ENCODE measurements at places on chromosomes 12 and 14.
A peak's percentile ranks its signal among the peaks of the same experiment; 100 is the strongest.

DNA sequence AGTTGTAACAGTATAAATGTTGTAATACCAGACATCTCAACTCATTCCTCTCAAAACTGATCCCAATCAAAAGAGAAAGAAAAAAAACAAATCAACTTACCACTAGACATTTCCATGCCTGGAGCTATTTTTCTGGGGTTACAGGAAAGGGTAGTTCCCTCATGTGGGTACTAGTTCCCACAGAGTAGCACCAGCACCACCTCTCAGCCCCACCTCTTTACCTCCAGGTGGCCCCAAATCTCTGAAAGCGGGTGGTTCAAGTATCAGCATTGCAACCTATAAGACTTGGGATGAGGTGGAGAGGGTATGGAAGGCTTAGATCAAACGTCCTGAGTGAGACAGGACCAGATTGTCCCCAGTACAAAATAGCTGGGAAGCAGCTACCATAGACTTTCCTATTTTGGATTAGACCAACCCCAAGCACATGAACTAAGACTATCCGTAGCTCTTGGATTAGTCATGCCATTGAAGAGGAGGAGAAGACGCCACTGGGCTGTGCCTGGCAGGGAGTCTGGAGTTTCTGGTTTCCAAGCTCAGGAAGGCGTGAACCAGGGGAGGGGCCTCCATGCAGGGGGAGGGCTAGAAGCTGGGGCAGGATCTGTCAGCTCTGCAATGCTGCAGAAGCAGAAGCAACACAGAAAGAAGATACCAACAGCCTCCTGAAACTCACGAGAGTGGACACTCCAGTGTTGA, at the start of gene SLC39A2:
Gene SLC39A2 (plus strand): TSS at position 620 of the 693 bp plus-strand sequence. CDS start 154 bp downstream, outside the sequence.
- no peak for DNase-seq

DNA sequence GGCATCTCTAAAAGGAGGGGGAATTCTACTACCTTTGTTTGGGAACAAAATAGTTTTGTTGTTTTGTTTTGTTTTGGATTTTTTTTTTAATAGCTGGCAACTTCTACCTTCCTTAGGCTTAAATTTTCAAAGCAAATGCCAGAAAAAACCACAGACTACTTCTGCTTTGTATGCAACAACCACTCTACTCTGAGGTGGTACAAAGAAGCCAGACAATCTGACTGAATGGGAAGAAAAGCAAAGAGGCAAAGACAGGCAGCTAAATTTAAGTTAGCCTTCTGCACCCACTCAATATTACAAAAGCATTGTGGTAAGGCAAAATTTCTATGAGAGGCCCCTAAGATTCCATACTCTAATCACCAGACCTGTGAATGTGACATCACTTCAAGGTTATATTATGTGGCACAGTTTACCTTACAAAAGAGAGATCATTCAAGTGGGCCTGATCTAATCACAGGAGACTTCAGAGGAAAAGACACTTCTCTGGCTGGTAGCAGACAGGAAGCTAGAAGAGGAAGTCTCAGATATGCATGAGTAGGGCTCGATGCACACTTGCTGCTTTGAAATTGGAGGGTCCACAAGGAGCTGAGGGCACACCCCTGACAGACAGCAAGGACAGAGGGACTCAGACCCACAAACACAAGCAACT, 566.6 kb downstream of the RPS29 start:
- DNase-seq = no peak

GRCh38 chr14:21647380-21647779, 6.3 kb upstream of the OR4E2 start:
- no peak for DNase-seq

DNA sequence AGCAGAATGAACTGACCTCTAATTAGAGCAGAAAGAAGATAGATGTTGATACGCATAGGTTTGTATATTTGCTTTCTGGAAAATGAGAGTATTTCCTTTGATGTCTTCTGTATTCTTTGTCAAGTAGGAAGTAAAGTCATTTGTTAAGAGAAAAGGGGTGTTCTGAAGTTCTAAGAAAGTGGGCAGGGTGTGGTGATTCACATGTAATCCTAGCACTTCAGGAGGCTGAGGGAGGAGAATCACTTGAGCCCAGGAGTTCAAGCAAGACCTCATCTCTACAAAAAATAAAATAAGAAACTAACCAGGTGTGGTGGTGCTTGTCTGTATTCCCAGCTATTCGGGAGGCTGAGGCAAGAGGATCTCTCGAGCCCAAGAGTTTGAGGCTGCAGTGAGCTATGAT, 2.8 kb downstream of the RHNO1 start:
- no peak for DNase-seq

GRCh38 chr12:110649341-110649847, 35.5 kb downstream of the TCTN1 start:
- DNase-seq = no peak

GRCh38 chr12:121709478-121709961, 3.0 kb upstream of the TMEM120B start:
- no peak for DNase-seq

DNA sequence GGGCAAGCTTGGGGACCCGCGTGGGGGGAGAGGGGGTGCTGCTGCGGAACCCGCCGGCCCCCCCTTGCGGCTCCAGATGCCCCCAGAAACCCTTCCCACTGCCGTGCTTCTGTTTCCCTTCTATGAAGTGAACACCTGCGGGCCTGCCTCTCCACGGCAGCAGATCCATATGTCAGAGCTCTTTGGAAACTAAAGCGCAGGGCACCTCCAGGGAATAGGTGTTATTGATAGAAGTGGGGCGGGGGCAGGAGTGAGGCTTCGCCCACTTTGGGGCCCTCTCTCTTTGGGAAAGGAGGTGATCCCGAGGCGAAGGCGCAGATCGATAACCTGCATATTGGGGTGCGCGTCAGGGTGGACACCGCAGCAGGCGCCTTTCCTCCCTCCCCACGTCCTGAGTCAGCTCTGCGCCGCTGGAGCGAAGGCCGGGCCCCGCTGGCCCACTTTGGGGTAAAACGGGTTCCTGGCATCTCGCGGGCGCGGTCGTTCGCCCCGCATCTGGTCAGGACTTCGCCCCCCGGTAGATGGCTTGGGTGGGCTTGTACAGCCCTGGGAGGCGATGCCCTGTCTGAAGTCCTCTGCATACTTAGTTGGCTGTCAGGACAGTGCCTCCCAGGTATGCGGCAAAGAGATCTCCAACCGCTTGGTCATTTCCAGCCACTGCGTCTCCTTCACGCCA, 524 bp downstream of the KMT5A start:
- peak; percentile 52 for DNase-seq

GRCh38 chr14:71138448-71139293, 231.4 kb downstream of the PCNX1 start:
- peak; percentile 62 for DNase-seq

- DNase-seq = peak; percentile 82
Measured at GRCh38 chr14:103091041-103091882, 3.3 kb upstream of the EXOC3L4 start.

GRCh38 chr12:120132054-120132836, 15.7 kb upstream of the RAB35 start:
- DNase-seq = no peak

GRCh38 chr12:95622879-95623278, 71.6 kb upstream of the USP44 start:
- DNase-seq = no peak

GRCh38 chr12:70646850-70647249, 9.6 kb upstream of the PTPRB start:
- DNase-seq = no peak

GRCh38 chr12:6873094-6874014, at the start of gene SPSB2:
Gene SPSB2, minus strand, starts transcription at chr12:6873303. Its CDS starts 402 bp downstream, at chr12:6872901.
- DNase-seq = peak; percentile 100

DNA sequence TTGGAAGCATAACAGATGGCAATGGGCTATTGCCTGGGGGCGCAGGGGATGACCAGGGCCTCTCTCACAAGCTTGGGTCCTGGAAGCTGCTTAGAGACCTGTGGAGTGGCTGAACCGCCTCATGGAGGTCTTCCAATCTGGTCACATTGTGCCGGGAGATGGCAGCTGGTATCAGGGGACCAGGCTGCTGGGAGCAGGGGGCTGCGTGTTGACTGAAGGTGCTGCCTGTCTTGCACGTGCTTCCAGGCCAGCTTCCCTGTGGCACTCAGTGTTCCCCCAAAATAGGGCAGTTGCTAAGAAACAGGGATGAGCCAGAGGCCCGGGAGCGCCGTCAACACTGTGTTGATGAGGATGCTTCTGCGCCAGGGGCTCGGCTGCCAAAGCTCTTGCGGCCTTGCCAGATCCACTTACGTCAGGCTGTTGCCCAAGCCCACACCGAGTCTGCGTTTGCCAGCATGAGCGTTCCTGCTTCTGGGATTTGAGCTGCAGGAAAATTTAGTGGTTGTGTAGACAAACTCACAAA, 39.8 kb downstream of the ELK3 start:
- DNase-seq = no peak

DNA sequence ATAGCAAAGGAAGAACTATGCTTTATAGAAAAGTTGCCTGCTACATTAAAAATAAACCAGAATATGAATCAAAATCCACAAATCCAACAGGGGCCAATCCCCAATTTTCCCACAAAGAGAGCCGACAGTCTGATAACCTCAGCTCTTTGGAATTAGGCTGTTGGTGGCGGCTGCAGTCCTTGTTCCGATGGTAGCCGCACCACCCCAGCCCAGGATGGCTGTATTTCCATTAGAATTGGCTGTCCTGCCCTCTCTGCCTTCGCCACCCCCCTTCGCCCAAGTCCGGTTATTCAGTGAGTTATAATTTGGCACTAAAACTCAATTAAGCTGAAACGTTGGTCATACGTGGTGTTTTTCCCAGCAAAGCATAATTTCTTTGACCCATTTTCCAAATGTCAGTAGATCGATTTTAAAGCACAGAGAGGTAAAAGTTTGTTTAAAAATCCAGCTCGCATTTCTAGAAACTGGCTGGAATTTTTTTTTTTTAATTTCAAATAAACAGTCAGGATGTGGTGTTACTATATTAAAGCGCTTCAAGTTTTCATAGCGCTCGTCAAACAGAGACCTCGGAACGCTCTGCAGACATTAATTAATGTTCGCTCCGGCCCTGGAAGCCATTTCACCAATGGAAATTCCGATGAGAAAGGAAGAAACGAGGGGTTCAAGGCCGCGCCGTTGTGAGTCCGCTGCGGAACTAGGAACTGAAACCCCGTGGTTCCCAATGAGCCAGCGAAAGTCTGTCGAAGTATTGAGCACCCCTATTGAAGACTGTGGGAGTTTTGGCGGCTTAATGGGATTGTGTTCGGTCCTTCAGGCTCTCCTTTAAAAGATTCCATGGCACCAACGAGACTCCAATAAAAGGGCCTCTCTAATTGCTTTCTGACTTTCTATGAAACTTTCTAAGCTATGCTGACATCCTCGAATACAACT, 104.8 kb upstream of the DIO3 start:
- no peak for DNase-seq

DNA sequence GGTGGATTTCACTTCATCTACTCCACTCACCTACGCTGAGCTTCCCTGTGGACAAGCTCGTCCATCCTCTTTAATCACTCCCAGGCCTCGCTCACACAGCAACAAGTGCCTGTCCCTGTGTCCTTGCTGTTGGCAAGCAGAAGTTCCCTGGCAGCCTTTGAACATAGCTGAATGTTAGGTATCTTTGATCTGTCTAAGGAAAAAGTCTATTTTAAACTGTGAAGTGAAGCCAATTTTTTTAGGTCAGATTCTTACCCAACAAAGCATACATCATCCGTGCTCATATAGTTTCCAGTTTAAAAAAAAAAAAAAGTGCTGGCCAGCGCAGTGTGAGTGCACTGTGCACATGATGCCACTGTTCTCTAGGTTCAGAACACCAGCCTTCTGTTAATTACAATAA, 36.3 kb downstream of the PPP2R5C start:
- no peak for DNase-seq

- no peak for DNase-seq
Measured at GRCh38 chr12:69837191-69837590, 12.2 kb downstream of the MYRFL start.

GRCh38 chr12:91098941-91099340, 12.4 kb downstream of the LUM start:
- no peak for DNase-seq

DNA sequence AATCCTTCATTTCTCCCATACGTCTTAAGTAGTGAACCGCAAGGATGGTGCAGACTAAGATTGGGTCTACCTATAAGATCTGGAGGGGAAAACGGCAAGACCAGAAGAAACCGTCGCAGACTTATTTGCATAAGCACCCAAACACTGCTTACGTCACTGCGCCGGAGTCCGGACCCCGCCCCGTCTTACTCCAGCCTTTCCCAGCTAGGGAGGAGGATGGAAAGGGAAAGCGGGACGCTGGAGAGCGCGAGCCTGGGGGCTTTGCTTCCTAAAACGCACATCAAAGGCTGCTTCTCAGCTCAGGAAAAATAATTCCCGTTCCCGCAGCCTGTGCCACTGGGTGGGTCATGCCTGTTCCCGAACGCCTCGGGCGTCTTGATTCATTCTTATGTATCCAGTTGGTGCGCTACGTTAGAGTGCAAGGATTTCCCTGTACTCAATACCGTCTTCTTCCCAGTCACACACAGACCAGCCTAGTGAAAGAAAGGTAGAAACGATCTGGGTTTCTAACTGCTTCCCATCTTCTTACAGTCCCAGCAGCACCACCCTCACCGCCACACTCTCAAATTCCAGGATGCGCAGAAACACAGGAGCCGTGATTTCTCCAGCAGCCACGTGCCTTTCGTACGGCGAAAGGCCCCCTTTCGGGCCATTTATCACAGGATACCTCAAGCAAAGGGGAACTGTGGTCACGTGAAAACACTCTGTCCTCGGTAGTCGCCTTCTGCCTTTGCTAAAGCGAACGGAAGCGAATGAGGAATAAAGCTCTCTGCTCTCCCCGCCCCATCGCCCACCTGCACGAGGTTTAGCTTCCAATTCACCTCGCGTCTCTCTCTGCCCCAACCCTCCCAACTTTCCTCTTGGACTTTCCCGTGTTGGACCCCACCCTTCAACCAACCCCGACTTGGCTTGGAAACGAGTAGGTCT, 1.1 kb downstream of the SLC6A15 start:
- DNase-seq = peak; percentile 6

DNA sequence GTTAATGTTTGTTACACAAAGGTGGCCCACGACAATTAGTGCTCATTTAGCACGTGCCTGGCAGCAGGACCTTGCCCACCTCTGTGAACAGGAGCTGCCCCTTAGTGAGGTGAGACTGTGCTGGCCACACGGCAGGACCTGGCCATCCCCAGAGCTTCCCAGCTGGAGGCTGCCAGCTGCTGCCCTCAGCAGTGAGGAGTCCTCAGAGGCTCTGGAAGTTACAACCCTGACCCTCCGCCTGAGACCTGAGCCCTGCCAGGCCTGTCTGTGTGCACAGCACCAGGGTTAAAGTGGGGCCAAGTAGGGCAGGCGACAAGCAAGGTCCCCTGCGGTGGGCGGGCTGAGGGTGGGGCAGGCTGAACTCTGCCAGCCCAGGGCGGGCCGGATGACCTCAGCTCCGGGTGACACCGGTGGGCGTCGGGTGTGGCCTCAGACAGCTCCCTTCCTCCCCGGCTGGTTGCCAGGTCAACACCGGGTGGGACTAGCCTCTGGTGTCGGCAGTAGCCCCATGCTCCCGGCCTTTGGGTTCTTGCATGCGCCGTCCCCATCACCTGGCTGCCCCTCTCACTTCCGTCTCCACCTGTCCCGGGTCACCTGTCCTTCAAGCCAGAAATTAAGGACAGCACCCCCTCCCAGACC, 9.2 kb upstream of the LBHD2 start:
- peak; percentile 34 for DNase-seq
